ENCODE measurements at places on chromosomes 13 and 19.

DNA sequence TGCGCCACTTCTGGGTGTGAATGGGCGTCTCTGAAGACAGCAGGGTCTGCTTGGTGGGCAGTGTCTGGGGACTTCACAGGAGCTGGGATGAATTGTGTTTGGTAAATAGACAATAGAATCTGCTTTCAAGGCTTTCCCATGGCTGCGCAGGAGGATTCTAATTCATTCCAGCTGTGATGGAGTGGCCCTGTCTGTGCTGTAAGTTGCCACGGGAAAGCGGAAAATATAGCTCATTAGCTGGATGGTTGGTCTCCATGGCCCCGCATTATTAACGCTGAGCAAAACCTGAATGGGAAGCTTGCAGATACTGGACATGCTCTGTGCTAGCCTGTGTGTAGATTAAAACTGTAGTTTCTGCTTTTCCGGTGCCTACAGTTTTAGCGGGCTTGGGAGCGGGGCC lies 15.6 kb upstream of the C1QTNF9 start:
- H3K36me3 ChIP-seq, result peaks cover 90% of the 10 kb centered on the region
- DNase-seq, result no peak
- H3K4me1 ChIP-seq, result no peaks in the 10 kb centered on the region
- no peak overlapping the region for H3K4me3 ChIP-seq
- H3K27me3 ChIP-seq, result no peaks in the 10 kb centered on the region
- no peak overlapping the region for H3K27ac ChIP-seq

DNA sequence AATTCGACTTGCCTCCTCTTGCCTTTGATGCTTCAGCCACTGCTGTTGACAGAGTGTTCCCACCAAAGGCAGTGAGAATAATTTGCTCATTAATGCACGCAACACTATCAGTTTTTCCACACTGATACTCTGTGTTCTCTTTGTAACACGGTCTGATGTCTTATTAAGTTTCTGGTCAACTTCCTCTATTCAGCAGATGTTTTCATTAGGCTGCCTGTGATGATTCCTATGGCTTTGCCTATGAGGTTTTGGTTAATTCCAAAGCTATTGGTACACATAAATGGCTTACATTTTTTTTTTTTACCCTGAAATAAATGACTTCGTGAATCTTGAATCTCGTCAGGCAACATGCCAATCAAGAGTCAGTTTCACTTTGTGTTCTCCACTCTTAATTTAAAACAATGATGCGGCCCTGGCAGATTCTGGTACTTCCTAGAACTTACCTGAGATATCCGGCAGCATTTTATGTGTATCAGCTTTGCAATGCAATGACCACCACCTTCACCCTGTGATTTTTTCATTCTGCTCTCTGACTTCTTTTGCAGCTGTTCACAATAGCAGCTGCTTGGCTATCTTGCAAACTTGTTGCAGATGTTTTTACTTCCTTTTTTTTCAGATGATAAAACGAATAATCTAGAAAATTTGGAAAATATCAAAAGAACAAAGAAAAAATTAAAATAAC lies 27.5 kb upstream of the KL start:
- H3K36me3 ChIP-seq, result no peaks in the 10 kb centered on the region
- no peak overlapping the region for H3K27ac ChIP-seq
- DNase-seq, result no peak
- no peaks in the 10 kb centered on the region for H3K27me3 ChIP-seq
- H3K4me1 ChIP-seq, result no peaks in the 10 kb centered on the region

GRCh38 chr13:99251921-99252320 lies 6.3 kb downstream of the GPR18 start:
- no peak overlapping the region for H3K27ac ChIP-seq
- H3K27me3 ChIP-seq, result no peaks in the 10 kb centered on the region
- peaks cover 16% of the 10 kb centered on the region for H3K36me3 ChIP-seq
- H3K4me3 ChIP-seq, result no peak overlapping the region
- no peak for DNase-seq

- H3K4me1 ChIP-seq, result no peaks in the 10 kb centered on the region
- H3K27ac ChIP-seq, result no peak overlapping the region
Measured at GRCh38 chr19:57327993-57328392, 7.7 kb downstream of the ZNF543 start.

DNA sequence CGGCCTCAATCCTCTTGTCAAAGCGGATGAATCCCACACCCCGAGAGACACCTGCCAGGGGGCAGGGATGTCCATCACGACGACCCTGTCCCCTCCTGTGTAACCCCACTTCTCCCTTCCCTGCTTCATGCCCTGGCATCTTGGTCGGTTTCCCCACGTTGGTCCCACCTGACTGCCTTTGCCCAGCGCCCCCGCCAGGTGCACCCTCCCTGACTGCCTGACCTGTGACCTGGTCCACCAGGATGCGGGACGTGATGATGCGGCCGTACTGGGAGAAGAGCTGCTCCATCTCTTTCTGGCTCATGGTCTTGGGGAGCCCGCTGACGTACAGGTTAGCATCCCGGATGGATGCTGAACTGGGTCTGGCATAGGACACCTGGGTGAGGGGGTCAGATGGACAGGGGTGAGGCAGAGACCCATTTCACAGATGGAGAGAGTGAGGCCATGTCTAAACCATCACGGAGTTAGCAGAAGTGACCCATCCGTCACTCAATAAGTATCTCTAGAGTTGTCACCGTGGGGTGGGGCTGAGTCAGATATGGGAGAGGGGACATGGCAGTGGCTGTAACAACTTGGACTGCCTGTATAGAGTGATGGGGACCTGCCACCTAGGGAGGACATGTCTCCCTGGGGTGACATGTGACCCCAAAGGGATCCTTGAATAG lies 22.5 kb downstream of the ELAVL3 start:
- H3K4me1 ChIP-seq, result no peaks in the 10 kb centered on the region
- no peak for DNase-seq
- no peak overlapping the region for H3K4me3 ChIP-seq
- no peak overlapping the region for H3K27ac ChIP-seq
- no peaks in the 10 kb centered on the region for H3K27me3 ChIP-seq
- no peaks in the 10 kb centered on the region for H3K36me3 ChIP-seq

DNA sequence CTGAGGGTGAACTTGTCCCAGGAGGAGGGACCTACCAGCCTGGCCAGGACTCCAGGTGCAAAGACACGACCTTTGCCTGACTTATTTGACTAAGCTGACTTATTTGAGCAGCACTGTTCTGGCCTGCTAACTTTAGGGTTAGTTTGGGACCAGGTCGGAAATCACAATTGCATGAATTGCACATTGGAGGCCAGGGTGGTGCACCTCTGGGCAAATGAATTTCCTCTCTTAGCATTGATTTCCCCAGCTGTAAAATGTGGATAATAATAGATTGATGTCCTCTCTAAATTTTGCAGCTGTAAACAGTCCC lies 1.4 kb upstream of the BST2 start:
- peak overlapping the region; percentile 86 for H3K27ac ChIP-seq
- H3K4me3 ChIP-seq, result peak overlapping the region; percentile 76
- H3K36me3 ChIP-seq, result peaks cover 6% of the 10 kb centered on the region
- DNase-seq, result no peak
- H3K27me3 ChIP-seq, result no peaks in the 10 kb centered on the region
- peaks cover 17% of the 10 kb centered on the region for H3K4me1 ChIP-seq

GRCh38 chr19:7894612-7895309 lies 6.5 kb downstream of the LRRC8E start:
- H3K4me3 ChIP-seq, result no peak overlapping the region
- H3K36me3 ChIP-seq, result no peaks in the 10 kb centered on the region
- H3K27me3 ChIP-seq, result peaks cover 3% of the 10 kb centered on the region
- DNase-seq, result no peak
- H3K4me1 ChIP-seq, result no peaks in the 10 kb centered on the region

DNA sequence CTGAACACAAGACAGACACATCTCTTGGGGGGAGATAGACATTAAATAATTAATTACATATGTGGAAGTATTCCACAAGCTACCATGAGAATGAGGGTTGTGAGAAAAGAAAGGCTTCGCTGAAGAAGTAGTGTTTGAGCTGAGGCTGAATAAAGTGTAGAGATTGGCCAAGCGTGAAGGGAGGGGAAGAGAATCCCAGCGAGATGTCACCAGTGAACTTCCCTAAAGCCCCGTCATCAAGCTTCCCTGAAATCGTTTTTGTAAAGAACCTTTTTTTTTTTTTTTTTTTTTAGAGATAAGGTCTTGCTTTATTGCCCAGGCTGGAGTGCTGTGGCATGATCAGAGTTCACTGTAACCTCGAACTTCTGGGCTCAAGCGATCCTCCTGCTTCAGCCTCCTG lies 235.2 kb downstream of the KCNRG start:
- H3K36me3 ChIP-seq, result no peaks in the 10 kb centered on the region
- DNase-seq, result no peak
- no peak overlapping the region for H3K4me3 ChIP-seq
- H3K4me1 ChIP-seq, result peaks cover 15% of the 10 kb centered on the region

DNA sequence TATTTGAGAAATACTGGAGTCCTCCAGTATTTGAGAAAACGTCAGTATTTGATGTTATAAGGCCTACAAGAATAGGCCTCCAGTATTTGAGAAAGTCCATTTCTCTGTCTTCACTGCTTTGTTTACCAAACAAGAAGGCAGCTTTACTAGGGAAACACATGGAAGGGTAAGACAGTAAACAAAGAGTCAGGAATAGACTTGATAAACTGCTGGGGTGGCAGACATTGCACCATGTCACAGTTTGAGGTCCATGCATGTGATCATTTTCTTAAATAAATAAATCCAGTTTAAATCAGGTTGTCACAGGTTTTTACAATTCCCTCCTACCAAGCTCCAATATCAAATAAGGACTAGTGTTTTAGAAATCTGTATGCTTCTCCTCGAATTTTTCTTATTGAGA lies 1431.0 kb upstream of the SPRY2 start:
- H3K4me1 ChIP-seq, result no peaks in the 10 kb centered on the region
- DNase-seq, result no peak
- H3K27ac ChIP-seq, result no peak overlapping the region
- no peaks in the 10 kb centered on the region for H3K36me3 ChIP-seq
- H3K27me3 ChIP-seq, result no peaks in the 10 kb centered on the region

DNA sequence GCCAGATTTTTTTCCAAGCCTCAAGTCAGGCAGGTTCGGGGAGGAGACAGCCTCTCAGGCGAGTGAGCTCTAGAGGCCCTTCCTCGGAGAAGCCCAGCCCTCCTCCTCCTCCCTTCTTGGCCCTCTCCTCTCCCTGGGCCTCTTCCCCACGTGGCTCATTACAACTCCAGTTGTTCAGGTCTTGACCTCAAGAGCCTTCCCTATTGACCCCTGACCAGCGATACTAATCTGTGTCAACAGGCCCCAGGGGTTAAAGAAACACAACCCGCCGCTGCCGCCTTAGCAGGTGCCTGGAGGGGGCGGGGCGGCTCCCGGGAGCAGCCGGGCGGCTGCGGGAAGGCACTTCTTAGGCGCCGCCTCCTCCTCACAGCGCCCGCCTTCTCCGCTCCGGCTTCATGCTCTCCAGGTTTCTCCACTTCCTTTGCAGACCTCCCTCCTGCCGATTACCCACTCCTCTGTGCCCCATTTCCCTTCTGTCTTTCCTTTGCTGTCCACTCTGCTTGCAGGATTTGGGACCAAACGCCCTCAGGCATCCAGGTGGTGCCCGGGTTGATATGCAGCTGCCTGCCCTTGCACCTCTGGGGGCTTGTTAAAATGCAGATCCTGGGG lies 51.0 kb downstream of the LYL1 start:
- peak overlapping the region; percentile 17 for H3K4me3 ChIP-seq
- H3K4me1 ChIP-seq, result peaks cover 14% of the 10 kb centered on the region

GRCh38 chr19:16111909-16112752 lies 442 bp downstream of the RAB8A start:
- H3K27me3 ChIP-seq, result no peaks in the 10 kb centered on the region
- DNase-seq, result no peak
- H3K27ac ChIP-seq, result peak overlapping the region; percentile 94
- peaks cover 8% of the 10 kb centered on the region for H3K36me3 ChIP-seq
- peak overlapping the region; percentile 89 for H3K4me3 ChIP-seq

- H3K4me1 ChIP-seq, result no peaks in the 10 kb centered on the region
- no peak overlapping the region for H3K27ac ChIP-seq
- no peaks in the 10 kb centered on the region for H3K36me3 ChIP-seq
Measured at GRCh38 chr13:97752961-97753668, 200.4 kb upstream of the IPO5 start.

DNA sequence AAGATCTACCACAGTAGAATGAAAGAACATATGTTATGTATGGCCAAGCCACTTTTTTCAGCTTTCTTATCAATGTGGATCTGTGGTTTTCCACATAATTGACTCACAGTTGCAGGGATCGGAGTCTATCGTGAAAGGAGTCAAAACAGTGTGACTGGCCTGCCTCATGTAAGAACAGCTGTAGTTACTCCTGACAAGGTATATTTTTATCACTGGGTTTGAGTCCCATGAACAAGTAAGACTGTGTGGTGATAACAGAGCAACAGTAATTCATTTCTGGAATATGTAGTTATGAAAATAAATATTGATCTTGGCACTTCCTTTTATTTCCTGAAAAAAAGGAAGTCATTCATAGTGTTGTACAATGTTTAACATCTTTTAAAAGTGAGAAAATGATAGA lies 416.6 kb downstream of the KLF12 start:
- DNase-seq, result no peak
- peaks cover 16% of the 10 kb centered on the region for H3K36me3 ChIP-seq
- peaks cover 51% of the 10 kb centered on the region for H3K4me1 ChIP-seq
- H3K4me3 ChIP-seq, result no peak overlapping the region
- H3K27ac ChIP-seq, result no peak overlapping the region

DNA sequence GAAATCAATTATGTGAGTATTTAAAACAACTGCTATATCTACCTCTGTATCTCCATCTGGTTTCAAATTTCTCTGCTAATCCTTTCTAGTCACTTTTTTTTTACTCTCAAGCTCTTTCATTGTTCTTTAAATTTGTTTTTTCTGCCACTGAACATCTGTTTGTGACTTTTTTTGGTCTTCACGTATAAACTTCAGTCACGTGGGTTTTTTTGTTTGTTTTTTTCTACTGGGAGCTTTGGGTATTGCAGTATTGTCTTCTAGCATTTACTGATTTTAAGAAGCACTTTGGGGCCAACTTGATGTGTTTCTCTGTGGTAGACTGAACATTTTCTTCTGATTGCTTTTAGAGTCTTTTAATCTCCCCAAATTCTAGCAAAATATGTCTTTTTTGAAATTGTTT lies 262.6 kb upstream of the RXFP2 start:
- H3K36me3 ChIP-seq, result no peaks in the 10 kb centered on the region
- no peaks in the 10 kb centered on the region for H3K27me3 ChIP-seq
- H3K4me1 ChIP-seq, result no peaks in the 10 kb centered on the region

GRCh38 chr13:76175961-76176725 lies 540.0 kb downstream of the LMO7 start:
- no peaks in the 10 kb centered on the region for H3K27me3 ChIP-seq
- DNase-seq, result no peak
- H3K4me3 ChIP-seq, result no peak overlapping the region
- no peaks in the 10 kb centered on the region for H3K4me1 ChIP-seq

- H3K27ac ChIP-seq, result no peak overlapping the region
- H3K4me3 ChIP-seq, result no peak overlapping the region
- no peaks in the 10 kb centered on the region for H3K27me3 ChIP-seq
- H3K36me3 ChIP-seq, result no peaks in the 10 kb centered on the region
- H3K4me1 ChIP-seq, result no peaks in the 10 kb centered on the region
Measured at GRCh38 chr13:100751826-100752225, 77.2 kb upstream of the TMTC4 start.

- H3K27me3 ChIP-seq, result no peaks in the 10 kb centered on the region
- no peak for DNase-seq
- H3K27ac ChIP-seq, result peak overlapping the region; percentile 94
- peaks cover 44% of the 10 kb centered on the region for H3K4me1 ChIP-seq
Measured at GRCh38 chr19:2039959-2040646, 10.9 kb downstream of the MKNK2 start.
